ENCODE measurements at places on chromosomes 16 and 17.

GRCh38 chr17:57671667-57672632, 73.1 kb downstream of the CCDC182 start:
- peak; percentile 76 for DNase-seq

- DNase-seq, result peak; percentile 12
Measured at GRCh38 chr16:30615358-30616091, 5.3 kb upstream of the ZNF689 start.

- no peak for DNase-seq
Measured at GRCh38 chr16:73546341-73546845, 498.5 kb upstream of the ZFHX3 start.

DNA sequence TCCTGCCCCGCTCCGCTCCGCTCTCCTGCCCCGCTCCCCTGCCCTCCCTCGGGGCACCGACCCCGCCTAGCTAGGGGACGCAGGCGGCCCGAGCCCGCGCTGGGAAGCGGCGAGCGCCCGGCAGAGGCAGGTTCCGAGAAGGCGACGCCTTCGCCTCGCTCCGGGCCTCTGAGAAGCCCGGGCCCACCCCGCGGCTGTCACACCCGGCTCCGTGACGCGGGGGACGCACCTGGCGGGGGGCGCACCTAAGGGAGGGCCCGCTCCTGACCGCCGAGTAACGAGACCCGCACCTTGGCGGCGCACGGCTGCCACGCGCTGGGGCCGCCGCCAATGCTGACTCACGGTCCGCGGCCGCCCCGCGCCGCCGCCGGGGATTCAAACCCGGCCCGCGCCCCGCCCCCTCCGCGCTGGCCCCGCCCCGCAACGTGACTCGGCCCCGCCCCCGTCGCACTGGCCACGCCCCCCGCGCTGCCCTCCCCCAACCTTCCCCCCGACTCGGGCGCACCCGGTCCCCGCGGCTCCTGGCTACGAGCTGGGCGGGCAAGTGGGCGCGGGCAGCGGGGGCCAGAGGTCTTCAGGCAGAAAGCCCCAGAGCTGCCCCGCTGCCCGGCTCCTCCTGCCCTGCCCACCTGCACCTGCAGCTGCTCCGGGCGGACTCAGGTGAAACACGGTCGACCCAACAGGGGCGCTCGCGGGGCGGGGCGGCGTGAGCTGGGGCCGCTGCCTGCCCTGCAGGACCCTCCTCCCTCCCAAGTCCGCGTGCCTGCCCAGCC, 27.8 kb downstream of the GNPTG start:
- peak; percentile 31 for DNase-seq

DNA sequence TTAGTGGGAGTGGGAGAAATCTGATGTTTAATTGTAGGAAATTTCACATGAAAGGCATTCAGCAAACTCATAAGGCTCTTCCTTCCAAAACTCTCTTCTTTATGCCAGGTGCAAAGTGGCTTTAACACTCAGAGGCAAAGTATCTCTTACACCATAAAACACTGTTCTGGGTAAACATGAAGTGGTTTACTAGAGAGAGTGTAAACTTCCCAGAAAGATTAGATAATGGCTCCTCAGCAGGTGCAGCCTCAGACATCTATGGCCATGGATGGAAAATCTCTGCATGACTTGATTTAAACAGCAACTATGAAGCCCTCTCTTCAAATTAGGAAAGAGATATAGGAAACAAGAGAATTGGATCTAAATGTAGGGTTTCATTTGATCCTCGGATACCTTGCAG, 583.1 kb upstream of the SALL1 start:
- no peak for DNase-seq

GRCh38 chr16:85171759-85172454, 59.6 kb upstream of the CIBAR2 start:
- no peak for DNase-seq

DNA sequence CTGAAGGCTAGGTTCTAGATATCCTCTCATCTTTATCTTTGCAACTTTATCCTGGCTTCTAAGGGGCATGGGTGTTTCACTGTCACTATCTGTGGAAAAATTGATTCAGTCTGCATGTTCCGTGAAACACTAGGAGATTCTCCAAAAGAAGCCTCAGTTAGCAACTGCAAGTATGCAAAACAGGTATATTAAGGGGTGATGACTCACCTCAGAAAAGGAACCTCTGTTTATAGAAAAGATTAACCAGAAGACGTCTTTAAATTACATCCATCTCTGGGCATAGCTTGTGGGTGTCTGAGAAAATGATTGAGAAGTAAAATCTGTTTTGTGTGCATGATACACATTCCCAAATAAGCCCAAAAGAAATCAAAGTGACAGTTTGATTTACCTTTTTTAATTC, 353.8 kb upstream of the HSBP1 start:
- DNase-seq, result no peak

- DNase-seq, result peak; percentile 35
Measured at GRCh38 chr16:69112285-69113129, 7.1 kb downstream of the HAS3 start.

DNA sequence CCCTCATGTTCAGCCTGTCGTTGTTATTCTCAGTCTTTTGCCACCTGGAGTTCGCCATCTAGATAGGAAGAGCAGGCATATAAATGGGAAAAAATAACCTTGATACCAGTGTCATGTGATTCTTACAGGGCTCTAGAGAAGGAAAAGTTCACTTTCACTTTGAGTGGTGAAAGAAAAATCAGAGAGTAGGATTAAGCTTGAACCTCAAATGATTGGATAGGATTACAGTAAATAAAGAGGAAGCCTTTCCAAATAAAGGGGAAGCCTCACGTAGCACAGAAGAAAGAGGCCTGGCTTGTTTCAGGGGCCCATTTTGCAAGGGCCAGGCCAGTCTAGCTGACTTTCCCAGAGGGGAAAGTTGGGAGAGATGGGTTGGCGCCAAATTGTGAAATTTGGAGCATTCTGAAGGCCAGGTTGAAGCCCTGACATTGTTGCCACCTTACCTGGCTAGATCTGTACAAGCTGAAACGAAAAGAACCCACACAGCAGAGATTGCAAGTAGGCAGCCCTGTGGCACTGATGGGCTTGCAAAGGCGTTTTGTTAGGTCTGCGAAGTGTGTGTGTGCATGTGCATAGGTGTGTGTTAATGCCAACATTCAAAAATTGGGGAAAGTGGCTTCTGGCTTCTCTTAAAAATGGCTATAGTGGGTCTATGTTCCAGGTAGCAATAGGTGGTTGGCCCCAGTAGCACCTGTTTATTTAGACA, 38.8 kb downstream of the TMC6 start:
- no peak for DNase-seq

DNA sequence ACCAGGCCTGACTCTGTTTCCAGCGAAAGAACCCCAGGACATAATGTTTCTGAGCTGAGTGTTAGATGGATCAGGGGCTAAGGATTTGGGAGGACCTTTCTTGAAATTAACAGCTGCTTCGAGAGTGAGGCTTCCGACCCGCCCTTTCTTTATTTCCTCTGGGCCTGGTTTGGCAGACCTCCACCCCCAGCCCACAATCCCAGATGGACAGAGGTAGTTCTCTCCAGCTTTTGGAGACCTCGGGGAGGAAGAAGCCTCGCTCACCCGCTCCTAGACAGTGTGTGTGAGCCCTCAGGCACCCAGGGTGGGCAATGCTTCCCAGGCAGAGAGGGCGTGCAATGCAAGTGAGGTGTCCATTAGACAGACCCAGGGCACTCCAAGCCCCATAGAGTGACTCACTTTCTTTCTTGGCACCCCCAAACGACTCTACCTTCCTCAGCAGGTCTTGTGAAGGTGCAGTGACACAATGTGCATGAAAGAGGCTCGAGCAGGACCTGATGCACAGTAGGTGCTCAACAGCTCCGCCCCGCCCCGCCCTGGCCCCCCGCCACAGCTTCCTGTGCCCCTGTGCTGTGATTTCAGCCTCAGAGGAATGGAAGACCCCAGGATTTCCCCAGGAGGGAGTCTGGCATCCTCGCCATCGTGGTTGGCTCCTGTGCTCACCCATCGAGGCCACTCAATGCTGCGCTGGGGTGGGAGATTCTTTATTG, 50.7 kb upstream of the TOB1 start:
- DNase-seq, result peak; percentile 22

GRCh38 chr16:50591800-50592771, 43.9 kb downstream of the NKD1 start:
- DNase-seq, result peak; percentile 45

- DNase-seq, result no peak
Measured at GRCh38 chr17:74604761-74605160, 12.7 kb upstream of the CD300LD start.

GRCh38 chr16:72554935-72555334, 383.0 kb upstream of the PMFBP1 start:
- no peak for DNase-seq

GRCh38 chr17:75814900-75815373, 29.3 kb downstream of the UNC13D start:
- DNase-seq, result peak; percentile 59

GRCh38 chr16:64478252-64478906, 643.5 kb downstream of the CDH11 start:
- peak; percentile 83 for DNase-seq

DNA sequence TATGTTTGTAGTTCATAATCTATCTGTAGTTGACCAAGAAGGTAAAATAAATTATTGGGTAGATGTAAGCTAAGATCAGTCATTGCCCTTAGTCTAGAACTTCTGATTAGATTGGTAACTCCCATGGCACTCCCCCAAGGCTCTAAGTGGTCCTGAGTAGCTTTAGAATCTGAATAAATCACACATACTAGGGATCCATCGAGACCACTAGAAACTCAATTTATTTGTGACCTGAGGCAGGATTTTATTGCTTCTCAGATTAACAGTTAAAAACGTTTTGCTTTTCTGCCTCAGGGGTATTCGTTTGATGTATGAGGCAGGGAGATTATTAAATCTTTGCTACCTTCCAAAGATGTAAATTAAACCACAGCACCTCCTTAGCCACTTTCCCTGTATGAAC, 24.9 kb downstream of the CMTR2 start:
- no peak for DNase-seq

DNA sequence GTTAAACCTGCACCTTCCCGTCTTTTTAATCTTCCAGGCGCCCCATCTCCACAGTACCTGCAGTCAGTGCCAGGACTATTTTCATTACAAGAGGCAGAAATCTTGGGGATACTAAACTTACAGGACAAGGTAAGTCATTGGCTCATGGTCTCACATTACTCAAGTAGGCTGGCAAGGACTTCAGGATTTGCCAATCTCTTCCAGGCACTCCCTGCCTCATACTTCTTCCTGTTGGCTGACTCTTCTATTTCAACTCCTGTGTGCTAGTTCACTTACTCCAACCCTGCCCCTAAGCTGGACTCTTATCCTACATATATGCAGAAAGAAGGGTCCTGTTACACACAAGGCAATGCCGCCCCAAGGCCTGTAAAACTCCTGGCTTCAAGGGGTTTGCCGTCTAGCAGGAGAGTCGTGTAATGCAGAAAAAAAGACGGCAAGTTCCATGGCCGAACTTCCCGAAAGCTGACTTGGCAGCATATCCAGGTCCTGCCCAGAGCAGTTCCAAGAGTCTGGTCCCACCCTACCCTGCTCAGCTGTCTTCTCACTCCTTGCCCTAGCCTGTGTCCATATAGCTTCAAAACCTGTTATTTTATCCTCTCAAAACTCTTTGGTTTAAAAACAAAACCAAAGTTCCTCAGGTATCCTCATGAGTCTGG, 14.8 kb downstream of the ERN1 start:
- DNase-seq, result peak; percentile 78

DNA sequence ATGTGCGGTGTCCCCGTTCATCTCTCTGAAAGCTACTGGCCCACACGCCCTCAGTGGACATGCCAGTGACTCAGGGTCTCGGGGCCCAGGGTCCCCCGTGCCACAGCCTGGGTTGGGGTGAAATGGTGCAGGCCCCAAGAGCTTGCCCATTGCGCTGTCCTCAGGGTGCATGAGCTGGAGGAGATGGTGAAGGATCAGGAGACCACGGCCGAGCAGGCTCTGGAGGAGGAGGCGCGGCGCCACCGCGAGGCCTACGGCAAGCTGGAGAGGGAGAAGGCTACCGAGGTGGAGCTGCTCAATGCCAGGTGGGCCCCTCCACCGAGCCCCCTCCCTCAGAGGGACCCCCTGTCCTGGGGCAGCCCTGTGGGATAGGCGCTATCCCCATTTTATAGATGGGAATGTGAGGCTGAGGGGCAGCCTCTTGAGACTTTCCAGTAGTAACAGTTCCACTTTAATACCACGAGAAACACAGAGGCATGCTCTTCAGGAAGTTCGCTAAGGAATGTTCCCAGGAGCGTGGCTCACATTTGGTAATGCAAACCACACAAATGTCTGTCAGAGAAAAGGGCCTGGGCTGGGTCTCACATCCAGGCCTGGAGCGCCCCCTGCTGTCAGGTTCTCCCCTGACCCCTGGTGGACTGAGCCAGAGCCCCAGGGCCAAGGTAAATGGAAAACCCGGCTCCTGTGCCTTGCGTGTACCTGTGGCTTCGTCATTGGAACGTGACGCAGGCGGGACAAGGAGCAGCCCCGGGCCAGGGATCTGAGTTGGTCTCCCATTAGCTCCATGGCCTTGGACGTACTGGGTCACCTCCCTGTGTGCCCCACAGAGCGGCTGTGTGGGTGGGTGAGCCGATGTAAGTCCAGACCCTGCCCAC, 133.7 kb downstream of the RAB11FIP4 start:
- peak; percentile 96 for DNase-seq

DNA sequence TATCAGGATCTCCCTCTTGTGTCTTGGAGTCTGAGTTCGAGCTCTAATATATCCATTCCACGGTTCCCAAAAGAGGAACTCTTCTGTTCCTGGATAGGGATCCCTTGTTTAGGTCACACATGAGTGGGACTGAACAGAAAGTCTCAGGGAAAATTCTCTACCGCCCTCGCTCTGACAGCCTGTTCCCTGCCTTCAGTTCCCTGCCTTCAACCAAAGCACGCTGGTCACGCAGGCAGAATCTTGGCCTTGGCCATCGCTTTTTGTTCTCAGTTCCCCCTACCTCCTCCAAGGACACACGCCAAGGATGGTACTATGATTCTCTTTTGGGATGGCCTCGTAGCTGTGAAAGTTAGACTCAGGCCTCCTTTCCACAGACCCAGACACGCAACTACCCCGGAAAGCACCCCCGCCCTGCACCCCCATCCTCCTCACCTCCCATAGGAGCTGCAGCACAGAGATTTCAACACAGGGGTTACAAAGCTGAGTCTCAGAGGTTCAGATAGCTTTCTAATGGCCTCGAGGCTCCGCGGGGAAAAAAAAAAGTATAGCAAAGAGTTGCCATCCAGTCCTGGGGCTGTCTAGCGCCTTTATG, 1.5 kb upstream of the SHISA6 start:
- DNase-seq, result no peak

GRCh38 chr17:74512624-74513091, 18.6 kb downstream of the CD300LB start:
- DNase-seq, result peak; percentile 18

- DNase-seq, result peak; percentile 70
Measured at GRCh38 chr16:88743693-88744576, 37.6 kb downstream of the CTU2 start.
